SHP77 treated with DMSO at 0.1 percent for 48 hours (cell line): ENCODE measurements at places on chromosomes 2 and 18.

- no peak for DNase-seq
Measured at GRCh38 chr18:61892683-61893308, at the start of gene RNF152. RNF152 (minus strand) TSS chr18:61893007; CDS start chr18:61816463, 76,544 bp downstream.

GRCh38 chr2:113202305-113203216 is 28.8 kb downstream of the PSD4 start:
- DNase-seq, result no peak

DNA sequence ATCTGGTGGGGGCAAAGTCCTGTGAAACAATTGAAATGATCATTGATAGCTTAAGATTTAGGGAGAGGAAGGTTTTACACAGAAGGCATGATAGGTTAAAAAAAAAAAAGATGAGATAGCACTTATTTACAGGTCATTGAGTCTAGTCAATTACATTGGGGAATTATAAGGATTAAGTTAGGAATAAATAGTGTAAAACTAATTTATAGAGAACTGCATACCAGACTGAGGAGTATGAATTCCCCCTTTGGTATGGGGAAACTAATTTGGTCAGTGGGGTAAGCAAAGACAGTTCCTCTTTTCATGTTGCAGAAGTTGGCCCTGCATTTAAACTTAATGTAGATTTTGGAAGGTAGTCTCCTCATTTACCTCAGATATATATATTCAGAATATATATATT is 10.8 kb downstream of the GLS start:
- no peak for DNase-seq

DNA sequence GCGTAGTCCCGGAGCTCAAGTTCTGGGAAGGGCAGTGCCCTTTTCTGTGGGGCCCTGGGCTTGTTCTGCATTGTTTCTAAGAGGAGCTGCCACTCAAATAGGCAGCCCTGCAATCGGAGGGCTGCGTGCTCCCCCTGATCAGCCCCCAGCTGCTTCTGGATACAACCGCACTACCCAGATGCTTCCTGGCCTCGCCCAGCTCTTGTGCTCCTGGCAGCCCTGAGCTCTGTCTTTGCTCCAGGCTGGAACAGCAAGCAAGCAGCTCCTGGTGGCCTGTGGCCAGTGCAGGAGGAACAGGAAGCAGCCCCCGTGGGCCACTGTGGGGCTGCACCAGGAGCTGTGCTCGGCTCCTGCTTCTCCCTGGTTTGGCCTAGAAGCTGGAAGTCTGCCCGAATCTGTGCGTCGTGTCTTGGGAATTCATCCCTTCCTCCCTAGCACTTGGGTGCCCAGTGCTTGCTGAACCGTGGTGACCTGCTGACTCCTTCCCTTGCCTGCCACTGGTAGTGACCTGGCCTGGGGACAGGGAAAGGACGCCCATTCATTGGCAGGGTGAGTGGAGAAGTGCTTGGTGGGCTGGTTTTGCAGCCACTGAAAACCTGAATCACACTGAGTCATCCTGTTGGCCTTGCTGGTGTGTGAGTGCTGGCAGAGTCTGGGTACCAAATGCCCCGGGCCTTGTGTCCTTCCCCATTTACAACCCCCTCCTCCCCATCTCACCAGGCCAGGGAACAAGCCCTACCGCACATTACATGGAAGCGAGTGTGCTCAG is 27.3 kb upstream of the NTSR2 start:
- no peak for DNase-seq
